Stimulated activated naive B cell treated with anti-CD40 and anti-IgM and Interleukin-4, amounts not matched to agents 10 μg/mL and 1 μg/mL and 100 μg/mL, for 72 hours (primary cell): ENCODE measurements at places on chromosomes 1 and 21.

DNA sequence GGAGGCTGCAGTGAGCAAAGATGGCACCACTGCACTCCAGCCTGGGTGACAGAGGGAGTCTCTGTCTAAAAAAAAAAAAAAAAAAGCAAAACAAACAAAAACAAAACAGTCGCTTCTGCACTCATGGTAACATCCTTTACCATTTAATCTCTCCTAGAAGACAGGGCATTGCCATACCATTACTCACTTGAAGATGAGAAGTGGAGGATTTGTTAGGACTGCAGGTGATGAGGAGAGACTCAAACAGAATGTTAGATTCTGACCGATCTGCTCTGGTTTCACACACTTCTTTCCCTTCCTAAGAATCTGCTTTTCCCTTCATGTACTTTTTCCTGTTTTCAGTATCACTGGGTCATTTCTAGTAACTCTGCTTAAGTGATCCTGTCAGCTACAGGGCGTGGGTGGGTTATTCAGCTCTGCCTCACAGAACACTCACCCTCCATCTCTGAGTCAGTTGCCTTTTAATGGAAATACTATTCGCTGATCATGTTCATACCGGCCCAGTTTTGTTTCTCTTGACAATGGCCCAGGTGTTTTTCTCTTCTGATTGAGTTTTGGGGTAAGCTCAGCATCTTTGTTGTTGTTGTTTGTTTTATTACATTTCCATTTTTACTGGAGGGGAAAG, 148.0 kb upstream of the ERG start:
- DNase-seq: no peak

- no peak for DNase-seq
Observed at GRCh38 chr1:75366595-75366994, 232.4 kb downstream of the LHX8 start.

GRCh38 chr1:22710701-22711049, at the start of gene EPHB2:
EPHB2 (plus strand) TSS chr1:22710839; CDS start chr1:22710983, 144 bp downstream.
- DNase-seq: no peak

DNA sequence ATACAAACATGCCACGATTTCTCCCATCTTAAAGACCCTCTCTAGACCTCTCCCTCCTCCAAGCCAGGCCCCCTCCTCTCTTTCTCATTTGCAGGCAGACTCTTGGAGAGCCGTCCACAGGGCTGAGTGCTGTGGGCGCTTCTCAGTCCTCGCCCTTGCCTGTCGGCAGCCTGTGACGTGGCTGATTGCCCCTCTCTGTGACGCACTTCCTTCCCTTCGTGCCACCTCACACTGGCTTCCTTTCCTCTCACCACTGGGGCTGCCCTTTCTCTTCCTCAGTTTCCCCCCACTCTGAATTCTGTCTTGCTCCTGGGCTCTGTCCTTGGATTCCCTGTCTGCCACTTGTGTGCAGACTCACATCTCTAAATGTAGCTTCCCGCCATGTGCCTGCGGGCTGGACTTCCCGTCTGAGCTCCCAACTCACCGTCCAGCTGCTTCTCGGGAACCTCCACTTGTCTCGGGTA, 227.2 kb downstream of the CAMTA1 start:
- DNase-seq: no peak

DNA sequence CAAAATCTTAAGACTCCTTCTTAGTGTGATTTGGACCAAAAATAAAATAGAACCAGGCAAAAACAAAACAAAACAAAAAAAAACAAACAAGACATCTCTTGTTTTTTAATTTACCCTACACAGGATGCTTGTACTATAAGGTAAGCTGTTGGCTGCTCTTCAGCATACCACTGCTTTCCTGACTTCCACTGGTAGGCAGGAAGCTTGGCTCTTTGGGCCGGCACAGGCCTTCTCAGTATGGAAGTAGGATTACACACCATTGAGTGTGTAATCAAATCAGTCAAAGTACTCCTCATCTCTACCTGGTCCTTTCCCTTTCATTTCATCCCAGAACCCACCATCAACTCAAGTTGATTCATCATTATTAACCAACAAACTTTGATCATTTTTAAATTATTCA, 61.9 kb upstream of the RGS1 start:
- DNase-seq: no peak

- DNase-seq: no peak
Observed at GRCh38 chr1:221105578-221105977, 226.3 kb downstream of the HLX start.

DNA sequence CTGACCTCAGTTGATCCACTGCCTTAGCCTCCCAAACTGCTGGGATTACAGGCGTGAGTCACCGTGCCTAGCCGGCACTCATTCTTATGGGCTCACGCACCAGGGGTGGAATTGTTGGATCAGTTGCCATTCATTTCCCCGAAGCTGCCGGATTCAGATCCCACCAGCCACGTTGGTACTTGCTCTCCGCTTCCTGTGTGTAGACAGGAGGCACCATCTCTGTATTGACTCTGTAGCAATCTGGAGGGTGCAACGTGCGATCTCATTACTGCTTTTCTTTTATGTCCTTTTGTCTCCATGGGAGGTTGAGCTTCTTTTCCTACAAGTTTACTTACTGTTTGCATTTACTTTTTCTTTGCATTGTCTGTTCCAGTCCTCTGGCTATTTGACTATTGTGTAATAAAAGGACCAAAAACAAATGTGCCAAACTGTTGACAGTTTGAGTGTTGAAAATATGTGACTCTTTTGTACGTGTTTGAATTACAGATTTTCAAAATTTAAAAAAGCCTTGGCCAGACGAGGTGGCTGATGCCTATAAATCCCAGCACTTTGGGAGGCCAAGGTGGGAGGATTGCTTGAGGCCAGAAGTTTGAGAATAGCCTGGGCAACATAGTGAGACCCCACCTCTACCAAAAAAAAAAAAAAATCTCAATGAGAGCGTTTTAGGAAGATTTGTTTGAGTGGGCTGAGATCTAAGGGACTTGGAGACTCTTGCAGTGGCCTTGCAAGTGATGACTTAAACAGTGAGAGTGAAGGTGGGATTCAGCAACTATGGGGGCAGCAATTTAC, 39.1 kb downstream of the SPSB1 start:
- DNase-seq: no peak

DNA sequence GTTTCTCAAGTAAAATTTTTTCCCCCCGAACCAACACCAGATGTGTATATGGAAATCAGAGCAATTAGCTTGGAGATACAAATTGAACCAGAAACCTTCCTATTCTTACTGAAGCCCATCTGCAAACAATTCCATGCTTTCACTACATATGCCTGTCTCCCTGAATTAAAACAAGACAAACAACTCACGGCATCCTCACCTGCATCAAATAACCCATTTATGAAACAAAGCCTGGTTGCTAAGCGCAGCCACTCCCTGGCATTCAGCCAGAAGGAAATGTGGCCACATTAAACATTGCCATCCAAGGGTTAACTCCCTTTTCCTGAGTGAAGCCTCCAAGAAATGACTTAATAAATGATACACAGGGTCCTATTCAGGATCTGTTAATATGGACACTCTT, 55.3 kb downstream of the APP start:
- no peak for DNase-seq

DNA sequence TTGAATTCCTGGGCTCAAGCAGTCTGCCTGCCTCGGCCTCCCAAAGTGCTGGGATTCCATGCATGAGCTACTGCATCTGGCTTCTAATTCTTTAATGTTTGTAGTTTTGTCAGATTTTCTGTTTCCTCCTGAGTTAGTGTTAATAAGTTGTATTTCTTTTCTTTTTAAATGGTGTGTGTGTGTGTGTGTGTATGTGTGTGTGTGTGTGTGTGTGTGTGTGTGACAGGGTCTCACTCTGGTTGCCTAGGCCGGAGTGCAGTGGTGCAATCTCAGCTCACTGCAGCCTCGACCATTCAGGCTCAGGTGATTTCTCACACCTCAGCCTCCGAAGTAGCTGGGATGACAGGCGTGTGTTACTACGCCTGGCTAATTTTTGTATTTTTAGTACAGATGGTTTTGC, 50.2 kb downstream of the ADARB1 start:
- no peak for DNase-seq

- no peak for DNase-seq
Observed at GRCh38 chr21:39319814-39320332, 6.4 kb upstream of the BRWD1 start.

GRCh38 chr1:151008244-151009205, at the start of gene PRUNE1:
PRUNE1 (plus strand) TSS chr1:151008449; CDS start chr1:151008633, 184 bp downstream.
- DNase-seq: peak; percentile 88

DNA sequence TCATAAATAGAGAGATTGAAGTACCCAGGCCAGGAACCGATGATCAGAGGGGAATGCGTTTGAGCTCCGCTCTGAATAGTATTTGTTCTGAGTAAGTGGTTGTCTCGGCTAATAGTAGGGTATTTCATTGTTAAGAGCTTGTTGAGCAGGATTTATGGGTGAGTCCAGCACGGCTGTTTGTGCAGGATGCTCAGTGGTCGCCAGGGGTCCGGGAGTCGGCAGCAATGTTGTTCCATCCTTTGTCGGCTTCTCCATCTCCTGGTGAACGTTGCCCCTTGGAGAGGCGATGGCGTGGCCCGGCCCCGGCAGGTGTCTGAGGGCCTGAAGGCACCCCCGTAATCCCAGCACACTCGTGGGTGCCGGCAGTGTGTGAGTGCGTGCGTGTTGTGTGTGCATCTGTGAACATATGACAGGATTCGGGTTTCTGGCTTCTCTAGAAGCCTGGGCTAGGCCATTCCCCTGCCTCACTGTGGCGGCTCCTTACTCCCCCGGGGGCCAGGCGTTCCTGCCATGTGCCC, 160.8 kb upstream of the ARHGEF16 start:
- DNase-seq: no peak

- no peak for DNase-seq
Observed at GRCh38 chr1:5516756-5517155, 475.5 kb downstream of the NPHP4 start.

- no peak for DNase-seq
Observed at GRCh38 chr21:16357994-16358393, 628.2 kb downstream of the USP25 start.
